ENCODE measurements at places on chromosomes 6 and 20.

- no peak for DNase-seq
These were observed 38.0 kb downstream of the TBC1D7 start for GRCh38 chr6:13290335-13290734.

GRCh38 chr6:89436226-89436625 lies 3.3 kb downstream of the ANKRD6 start:
- DNase-seq = no peak

- DNase-seq = peak; percentile 69
These were observed 209.7 kb downstream of the TBX18 start for GRCh38 chr6:84554706-84555105.

GRCh38 chr6:168999392-168999791 lies 254.3 kb downstream of the THBS2 start:
- peak; percentile 22 for DNase-seq

GRCh38 chr6:40727271-40727670 lies 140.1 kb upstream of the LRFN2 start:
- DNase-seq = no peak

Data from fibroblast of gingiva (primary cell).